AG09319 (cell line): ENCODE measurements at places on chromosomes 11 and 22.

DNA sequence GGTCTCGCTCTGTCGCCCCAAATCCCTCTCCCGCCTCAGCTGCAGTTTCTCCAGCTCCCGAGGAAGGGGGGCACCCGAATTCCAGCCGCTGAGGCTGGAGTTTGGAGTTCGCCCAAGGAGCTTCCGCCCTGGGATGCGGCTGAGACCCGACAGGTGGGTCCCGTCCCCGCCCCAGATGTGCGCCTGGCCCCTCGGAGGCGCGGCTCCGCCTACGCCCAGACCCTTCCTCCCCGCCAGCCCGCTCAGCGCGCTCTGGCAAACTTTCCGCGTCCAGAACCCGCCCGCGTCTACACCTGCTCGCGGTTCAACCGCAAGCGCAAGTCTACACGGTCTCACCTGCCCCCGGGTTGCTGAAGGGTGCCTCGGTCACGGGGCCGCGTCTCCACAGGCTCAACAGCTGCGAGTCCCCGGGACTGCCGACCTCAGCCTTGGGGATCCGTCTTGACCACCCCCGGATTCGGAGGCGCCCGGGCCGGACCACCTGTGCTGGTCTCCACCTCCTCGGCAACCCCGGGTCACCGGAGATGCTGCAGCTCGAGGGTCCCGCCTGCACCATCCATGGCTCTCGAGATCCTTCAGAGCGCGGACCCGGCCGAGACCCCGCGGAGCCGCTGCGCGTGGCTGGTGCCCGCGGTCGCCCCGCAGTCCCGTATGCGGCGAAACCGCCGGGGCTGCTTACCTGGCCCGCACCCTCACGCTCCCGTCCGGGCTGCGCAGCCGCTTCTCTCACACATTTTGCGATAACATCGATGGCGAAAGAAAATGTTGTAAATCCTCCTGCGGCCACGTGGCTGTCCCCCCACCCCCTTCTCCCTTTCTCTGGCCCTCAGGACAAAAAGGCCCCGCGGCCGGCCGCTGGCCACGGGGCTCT, 63.6 kb downstream of the NFAM1 start:
- no peak for DNase-seq

GRCh38 chr11:117744471-117745150, 52.4 kb downstream of the DSCAML1 start:
- DNase-seq, result no peak

DNA sequence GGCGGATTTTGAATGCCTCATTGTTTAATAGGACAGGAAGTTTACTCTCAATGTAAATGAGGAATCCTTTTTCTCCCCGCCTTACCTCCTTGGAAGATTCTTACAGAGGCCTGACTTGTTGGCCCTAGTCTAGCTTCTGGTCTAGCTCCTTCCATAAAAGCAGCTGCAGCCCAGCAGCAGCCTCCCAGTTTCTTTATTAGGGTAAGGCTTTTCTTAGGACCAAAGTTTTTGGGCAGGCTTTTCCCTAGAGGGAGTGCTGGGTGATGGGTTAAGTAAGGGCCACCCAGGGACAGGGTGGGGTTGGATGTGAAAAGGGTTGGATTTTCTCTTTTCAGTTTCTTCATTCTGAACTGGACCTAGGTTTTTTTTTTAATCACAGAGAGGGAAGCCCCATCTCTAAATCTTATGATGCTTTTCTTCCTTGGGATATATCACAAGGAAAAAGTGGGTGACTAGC, 49.7 kb downstream of the LIF start:
- no peak for DNase-seq

DNA sequence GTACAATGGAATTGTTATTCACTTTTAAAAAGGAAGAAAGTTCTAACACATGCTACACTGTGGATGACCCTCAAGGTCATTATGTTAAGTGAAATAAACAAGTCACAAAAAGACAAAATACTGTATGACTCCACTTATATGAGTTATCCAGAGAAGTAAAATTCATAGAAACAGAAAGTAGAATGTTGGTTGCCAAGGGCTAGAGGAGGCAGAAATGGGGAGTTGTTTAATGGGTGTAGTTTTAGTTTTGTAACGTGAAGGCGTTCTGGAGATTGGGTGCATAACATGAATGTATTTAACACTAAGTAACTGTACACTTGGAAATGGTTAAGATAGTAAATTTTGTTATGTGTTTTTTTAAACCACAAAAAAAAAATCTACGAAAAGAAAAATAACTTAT, 43.8 kb downstream of the CCDC81 start:
- no peak for DNase-seq

DNA sequence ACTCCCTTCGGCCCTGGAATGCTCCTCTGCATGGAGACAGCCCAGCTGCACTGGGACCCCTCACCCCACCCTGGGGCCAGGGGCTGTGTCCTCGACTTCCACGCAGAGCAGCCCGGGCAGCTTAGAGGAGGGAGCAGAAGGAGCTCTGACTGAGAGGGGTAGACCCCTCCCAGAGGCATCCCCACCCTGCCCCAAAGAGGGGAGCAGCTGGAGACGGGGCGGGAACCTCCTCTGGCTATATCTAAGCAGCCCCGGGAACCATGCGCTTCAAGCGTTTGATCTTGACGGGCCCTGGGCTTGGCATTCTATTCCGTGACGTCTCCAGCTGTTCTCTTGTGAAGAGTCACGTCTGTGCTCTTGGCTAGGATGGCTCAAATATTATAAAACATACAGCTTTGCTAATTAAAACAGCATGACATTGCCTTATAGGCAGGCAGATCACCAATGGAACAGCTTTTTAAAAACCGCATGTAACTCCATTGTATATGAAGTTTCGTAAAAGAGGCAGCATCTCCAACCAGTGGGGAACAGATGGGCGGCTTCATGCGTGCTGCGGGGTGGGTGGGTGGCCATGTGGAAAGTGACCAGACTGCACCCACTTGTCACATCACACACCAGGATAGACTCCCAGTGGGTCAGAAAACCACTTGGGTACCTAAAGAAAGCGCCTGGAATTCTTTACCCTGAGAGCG, 7.7 kb downstream of the KCNQ1 start:
- DNase-seq, result no peak

DNA sequence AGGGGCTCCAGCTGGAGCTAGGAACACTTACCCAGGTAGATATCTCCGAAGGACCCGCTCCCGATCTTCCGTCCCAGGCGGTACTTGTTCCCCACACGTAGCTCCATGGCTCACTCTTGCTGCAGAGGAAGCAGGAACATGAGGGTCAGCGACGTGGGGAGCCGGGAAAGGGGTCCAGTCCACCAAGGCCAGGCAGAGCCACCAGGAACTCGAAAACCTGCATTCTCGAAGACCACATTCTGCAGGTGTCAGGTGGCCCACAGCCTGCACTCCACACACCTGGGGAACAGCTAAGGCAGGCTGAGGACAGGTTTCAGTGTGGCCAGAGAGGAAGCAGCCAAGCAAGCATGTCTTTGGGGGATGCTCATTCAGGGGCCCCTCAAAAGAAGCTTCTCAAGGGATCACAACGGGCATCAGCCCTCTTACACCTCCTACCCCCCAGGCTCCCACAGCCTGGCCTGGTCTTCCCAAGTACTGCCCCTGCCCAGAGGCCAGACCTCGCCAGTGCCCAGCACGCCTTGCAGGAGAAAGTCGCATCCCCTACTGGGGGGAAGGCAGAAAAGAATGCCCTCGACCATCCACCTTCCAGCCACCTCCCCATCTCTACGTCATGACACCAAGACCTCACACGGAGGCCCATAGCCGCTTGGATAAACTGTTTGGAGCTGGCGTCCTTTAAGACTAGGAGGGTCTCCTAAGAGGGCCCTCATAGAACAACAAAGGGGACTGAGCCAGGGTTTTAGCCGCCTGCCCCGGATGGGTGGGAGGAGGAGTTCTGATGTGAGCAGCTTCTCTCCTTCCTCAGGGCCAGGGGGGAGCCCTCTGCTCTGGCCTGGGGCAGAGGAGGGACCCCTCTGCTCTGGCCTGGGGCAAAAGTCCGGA, 2.9 kb downstream of the CSNK1E start:
- DNase-seq, result no peak

GRCh38 chr11:3096909-3097530, 39.8 kb upstream of the CARS1 start:
- no peak for DNase-seq

- DNase-seq, result peak; percentile 56
These were observed 85.5 kb downstream of the RCN1 start for GRCh38 chr11:32176223-32176934.

- no peak for DNase-seq
These were observed 2370.9 kb upstream of the RAG2 start for GRCh38 chr11:38968951-38969350.

GRCh38 chr11:16335236-16335962, 20.9 kb downstream of the SOX6 start:
- DNase-seq, result no peak

DNA sequence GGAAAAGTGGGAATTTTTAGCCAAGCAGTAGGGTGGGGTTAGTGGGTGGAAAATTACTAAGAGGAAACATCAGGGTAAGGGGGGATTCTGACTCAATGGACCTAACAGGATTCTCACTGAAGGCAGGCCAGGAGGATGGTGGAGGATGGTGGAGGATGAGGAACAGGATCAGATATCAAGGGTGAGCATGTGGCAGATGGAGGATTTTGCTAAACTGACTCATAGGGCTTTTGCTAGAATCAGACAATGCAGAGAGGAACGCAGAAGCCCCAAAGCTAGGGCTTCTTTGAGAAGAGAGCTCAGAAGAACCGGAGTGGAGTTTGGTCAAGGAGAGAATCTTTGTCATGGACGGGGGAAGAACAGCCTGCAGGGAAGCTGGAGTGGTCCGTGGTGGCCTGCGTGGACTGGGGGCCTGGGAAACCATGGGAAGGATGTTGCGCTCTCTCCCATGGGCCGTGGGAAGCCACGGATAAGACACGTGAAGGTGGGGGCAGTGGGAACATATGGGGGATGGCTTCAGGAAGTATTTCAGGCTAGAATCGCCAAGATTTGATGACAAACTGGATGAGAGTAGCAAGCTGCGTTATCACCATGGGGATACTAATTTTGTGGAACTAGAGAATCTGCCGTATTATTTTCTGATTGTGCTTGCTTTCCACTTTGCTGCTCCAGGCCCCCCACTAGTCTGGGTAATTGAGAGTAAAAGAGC, 165.2 kb downstream of the LDLRAD3 start:
- no peak for DNase-seq

DNA sequence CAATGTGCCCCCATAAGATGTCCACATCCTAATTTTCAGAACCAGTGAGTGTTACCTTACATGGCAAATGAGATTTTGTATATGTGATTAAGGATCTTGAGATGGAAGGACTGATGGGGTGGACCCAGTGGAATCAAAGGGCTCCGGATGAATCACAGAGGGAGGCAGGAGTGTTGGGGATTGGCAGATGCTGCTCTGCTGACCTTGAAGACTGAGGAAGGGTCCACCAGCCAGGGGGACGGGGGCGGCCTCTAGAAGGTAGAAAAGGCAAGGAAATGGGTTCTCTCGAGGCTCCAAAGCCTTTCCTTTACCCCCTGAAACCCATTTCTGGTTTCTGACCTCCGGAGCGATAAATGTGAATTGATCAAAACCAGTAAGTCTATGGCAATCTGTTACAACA, 18.8 kb downstream of the TMEM218 start:
- no peak for DNase-seq

- DNase-seq, result no peak
These were observed 150.6 kb downstream of the CTTN start for GRCh38 chr11:70548976-70549375.
